Activated CD8-positive, alpha-beta memory T cell treated with anti-CD3 and anti-CD28 coated beads for 48 hours (primary cell): ENCODE measurements at places on chromosomes 13 and 19.

DNA sequence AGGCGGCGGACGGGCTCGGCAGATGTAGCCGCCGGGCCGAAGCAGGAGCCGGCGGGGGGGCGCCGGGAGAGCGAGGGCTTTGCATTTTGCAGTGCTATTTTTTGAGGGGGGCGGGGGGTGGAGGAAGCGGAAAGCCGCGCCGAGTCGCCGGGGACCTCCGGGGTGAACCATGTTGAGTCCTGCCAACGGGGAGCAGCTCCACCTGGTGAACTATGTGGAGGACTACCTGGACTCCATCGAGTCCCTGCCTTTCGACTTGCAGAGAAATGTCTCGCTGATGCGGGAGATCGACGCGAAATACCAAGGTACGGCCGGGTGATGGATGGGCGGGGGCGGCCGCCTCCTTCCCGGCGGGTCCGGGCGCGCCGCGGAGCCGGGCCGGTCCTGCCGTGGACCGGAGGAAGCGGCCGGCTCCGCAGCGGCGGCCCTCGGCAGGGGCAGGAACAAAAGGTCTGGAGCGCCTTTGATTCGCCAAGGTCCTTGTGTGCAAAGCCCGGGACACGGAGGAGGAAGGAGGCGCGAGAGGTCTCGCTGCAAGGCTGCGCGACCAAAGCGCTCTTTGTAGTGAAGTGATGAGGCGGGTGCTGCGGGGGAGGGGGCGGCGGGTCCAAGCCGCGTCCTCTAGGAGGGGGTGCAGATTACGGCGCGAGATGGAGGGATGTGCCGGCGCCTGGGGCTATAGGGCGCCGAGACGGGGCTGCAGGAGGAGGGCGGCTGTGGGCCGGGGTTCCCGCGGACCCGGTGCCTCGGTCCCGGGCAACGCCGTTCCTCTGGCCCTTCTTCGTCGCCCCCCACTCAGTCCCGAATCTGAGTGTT, 689 bp downstream of the ING1 start:
- no peak for DNase-seq

DNA sequence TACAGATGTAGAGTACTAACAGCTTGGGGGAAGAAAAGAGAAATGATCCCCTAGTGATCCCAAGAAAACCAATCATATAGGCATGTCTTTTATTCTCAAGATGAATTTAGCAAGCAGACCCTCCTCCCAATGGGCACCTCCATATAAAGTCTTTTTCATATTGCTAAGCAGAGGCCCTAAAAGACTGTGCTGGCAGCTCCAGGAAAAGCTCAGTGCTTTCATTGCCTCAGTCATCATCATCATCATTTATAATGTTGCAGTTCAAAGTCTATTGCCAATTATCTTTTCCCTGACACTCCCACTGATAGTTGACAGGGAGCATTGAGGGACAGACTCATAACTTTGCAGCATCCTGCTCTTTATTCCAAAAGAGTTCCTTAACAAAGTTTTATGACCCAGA, 13.0 kb downstream of the GPR183 start:
- no peak for DNase-seq

DNA sequence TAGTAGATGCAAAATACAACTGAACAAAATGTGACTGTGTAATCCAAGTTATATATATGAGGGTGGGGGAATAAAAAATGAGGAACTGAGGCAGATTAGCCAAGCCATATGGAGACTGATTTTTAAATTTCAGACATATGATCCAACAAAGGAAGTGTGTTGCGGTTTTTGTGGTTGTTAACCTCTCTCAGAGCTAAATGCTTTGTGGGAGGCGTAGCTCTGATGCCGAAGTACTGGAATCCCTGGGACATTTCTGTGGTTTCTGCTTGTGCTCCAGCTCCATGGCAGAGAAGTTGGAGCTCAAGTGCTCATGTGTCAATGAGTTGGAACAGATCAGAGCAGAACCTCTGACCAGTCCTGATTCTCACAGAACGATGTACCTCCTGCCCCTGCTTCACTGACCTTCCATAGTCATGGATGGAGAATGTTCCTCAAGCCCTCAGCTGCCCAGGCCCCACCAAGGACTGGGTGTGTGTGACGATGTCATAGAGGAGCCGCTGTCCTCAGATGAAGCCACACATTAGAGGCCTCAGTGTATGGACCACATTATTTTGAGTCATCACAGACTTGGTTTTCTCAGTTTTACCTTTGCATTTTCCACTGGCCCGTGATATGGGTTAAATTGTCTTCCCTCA, 107.6 kb downstream of the SOX1 start:
- DNase-seq, result no peak

- DNase-seq, result no peak
Observed at GRCh38 chr19:49347835-49348234, 12.6 kb downstream of the CD37 start.
